CD4-positive, alpha-beta T cell treated with Interleukin-1 beta for 1 hour (primary cell): ENCODE measurements at places on chromosomes 2 and 18.
A peak's percentile ranks its signal among the peaks of the same experiment; 100 is the strongest.

- DNase-seq = no peak
Measured at GRCh38 chr2:232815569-232815968, 39.2 kb upstream of the KCNJ13 start.

DNA sequence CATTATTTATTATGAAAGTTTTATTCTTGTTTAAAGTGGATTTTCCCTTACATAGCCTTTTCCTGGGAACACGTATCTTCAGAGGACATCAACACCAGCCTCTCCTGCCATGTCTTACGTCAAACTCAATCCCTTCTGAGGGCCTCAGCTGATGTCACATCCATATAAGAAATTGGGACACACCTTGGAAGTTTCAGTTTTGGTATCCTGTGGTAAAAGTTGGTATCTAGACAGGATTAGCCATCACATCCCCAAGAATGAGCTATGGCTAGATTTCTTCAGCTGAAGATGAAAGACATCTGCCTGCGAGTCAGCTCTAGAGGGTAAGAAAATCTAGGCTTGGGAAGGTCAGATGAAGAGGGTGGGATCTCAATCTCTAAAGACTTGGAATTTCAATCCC, 75.8 kb upstream of the ZNF516 start:
- no peak for DNase-seq

GRCh38 chr2:86333378-86333777, 4.0 kb downstream of the REEP1 start:
- DNase-seq = no peak

GRCh38 chr18:36255072-36255698, 42.3 kb upstream of the FHOD3 start:
- no peak for DNase-seq

GRCh38 chr2:85439025-85439472, 20.5 kb downstream of the SH2D6 start:
- no peak for DNase-seq

DNA sequence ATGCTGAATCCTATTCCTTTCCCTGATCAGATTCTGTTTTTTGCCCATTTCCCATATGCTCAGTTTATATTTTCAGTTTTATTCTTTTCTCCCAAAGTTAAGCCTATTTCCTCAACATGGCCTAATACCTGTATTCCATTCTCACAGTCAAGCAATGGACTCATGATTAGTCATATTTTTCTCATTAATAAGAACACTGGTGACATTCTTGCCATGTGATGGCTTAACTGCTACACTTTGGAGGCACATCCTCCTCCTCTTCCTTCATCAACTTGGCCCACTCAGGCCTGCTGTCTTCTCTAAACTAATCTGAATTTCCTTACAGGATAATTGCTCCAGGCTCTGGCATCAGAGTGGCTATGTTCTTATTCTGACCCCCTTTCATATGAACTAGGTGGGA, 679.2 kb downstream of the NYAP2 start:
- DNase-seq = no peak

DNA sequence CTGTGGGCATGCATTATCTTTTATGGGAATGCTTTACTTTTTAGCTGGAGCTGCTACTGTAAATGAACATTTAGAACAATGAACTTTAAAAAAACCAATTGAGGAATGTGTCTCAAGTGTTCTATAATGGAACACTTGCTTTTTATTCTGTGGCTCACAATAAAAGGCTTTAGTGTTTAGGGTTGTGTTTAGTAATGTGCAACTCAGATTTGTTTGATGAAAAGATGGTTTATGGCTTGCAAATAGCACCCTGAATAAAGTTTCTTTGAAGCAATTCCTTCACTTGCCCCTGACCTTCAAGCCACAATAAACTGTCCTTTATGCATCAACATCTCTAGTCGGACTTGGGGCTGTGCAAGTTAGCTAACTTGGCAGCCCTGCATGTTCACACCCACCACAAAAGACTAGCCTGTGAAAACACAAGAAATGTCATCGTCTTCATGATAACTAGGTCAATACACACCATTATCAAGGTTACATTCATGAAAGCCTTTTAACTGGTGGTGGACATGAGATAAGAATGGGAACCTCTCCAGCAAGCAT, 98.7 kb downstream of the MYO1B start:
- no peak for DNase-seq

- peak; percentile 55 for DNase-seq
Measured at GRCh38 chr18:36095936-36096519, 28.7 kb upstream of the RPRD1A start.

DNA sequence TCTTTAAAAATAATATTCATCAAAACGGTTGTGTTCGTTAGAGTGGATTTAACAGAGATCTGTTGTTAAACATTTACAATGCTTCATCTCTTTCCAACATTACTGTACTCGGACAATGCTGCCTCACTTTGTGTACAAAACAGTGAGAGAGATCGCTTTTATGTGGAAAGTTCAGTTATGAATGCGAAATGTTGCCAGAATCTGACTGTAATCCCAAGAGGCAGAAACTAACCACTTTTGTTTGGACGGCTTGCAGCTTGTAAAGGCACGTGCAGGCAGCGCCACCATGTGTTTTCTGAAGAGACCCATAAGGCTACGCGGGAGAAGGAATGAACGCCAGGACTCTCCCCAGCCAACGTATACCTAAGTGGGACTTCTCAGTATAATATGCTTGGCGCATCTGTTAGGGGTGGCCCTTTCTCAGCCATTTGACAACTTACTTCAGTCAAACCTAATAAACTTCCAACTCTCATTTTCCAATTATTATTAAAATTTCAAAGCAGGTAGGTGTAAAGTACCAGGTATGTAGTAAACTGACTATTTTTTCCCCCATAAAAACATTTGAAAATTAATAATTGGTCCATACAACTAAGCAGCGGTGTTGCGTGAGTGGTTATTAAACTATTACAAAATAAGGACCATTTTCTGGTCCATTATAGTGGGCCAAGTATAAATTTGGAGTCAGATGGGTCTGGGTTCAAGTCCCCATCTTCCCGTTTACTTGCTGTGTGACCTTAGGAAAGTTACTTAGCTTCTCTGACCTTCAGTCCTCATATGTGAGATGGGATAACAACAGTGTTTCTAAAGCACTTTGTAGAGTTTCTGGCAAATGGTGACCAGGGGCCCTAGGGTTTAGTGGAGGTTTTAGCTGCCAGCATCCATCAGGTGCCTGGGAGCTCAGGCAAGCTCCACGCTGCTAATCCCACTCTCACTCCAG, 5.6 kb upstream of the NAPG start:
- peak; percentile 63 for DNase-seq

DNA sequence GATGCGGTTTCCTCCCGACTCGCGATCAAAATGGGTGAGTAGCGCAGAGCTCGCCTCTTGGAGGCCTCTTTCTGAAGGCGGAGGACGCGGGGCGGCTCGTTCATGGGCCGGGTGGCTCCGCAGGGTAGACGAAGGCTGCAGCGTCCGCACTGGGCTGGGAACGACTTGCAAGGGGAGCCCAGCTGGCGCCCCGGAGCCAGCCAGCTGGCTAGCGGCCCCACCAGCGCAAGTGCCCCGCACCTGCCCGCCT, 328 bp upstream of the PASK start:
- no peak for DNase-seq

GRCh38 chr18:22048221-22048620, 121.2 kb upstream of the GATA6 start:
- DNase-seq = no peak

DNA sequence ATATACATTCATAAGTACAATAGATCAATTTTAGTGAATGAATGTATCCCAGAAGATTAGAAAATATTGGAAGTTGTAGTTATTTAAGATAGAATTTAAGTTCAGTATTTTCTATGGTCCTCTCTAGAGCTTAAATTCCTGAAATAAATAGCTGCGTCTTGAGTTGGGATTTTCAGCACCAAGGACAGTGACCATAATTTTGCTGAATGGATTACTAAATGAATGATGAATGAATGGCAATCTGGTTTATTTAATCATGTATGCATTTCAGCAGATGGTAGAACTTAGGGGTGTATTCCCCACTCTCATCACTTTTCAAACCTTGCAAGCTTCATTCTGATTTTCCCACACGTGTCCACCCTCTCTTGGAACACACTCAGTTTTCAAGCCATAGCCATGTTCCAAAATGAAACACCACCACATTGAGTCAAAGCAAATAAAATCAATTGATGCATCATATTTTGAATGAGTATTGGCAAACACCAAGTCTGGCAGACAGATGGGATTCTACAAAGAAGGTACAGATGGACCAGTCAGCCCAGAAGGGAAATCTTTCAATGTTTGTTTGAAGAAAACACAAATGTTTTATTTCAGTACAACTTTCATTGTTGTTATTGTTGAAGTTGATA, 362.2 kb upstream of the NXPH2 start:
- no peak for DNase-seq

GRCh38 chr2:156332284-156332533, 312 bp downstream of the NR4A2 start:
- no peak for DNase-seq

GRCh38 chr2:28166956-28167355, 225.7 kb upstream of the FOSL2 start:
- no peak for DNase-seq

DNA sequence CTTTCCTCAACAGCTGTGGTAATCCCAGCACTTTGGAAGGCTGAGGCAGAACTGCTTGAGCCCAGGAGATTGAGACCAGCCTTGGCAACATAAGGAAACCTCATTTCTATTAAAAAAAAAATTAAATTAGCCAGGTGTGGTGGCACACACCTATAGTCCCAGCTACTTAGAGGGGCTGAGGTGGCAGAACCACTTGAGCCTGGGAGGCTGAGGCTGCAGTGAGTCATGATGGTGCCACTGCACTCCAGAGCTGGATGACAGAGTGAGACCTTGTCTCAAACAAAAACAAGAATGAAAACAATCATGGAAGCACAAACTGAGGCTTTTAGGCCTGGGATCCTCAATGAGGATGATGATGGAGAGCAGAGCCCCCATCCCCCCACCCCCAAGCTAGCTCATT, 19.8 kb downstream of the GAREM1 start:
- DNase-seq = no peak

DNA sequence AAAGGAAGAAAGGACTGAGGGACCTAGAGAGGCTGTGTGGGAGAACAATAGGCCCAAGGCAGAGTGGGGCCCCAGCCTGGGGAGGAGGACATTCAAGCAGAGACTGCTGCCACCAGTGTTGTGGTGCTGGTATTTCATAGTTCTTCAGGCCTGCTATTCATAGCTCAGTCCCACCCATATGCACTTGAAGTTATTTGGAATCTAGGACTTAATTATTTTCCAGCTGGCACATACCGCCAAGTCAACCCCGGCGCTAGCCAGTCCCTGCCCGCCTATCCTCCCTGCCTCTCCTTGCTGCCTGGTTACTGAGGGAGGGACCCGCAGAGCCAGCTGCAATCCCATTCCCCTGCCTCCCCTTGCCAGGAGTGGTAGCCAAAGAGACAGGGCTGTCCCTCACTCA, 141.2 kb downstream of the CABLES1 start:
- DNase-seq = no peak

DNA sequence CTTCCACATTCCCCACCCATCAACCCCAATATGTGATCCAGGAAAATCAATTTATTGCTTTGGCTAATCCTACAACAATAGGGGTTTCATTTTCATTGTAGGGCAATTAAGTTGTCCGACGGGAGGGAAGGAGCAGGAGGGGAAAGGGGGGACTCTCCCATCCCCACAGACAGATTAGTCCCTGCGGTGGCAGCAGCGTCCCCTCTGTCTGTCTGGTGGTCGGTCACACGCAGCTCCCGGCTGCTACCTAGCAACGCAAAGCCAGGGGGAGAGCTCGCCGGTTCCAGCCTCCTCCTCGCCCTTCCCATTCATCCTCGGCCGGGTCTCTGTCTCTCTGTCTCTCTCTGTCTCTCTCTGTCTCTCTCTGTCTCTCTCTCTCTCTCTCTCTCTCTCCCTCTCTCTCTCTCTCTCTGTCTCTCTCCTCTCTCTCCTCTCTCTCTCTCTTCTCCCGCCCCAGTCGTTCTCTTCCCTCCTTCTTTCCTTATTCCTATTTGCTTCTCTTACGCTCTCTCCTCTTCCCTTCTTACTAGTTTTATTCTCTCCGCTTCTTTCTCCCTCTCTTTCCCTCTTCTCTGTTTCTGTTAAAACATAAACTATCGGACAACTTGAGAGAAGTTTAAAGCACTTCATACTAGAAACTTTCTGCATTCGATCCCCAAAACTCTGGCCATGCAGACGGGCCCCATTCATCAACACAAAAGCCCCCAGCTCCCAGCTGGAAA, 1.2 kb downstream of the LRP2 start:
- no peak for DNase-seq

GRCh38 chr2:217652761-217653639, 349.8 kb downstream of the TNS1 start:
- DNase-seq = no peak
